Left kidney (tissue), 8 donors: ENCODE measurements at places on chromosomes 16 and 17.

GRCh38 chr17:78227455-78227916 is 3.9 kb upstream of the TMEM235 start:
- no peak for DNase-seq

- no peak for DNase-seq
Observed at GRCh38 chr16:68644296-68644695, 814 bp upstream of the CDH3 start.

DNA sequence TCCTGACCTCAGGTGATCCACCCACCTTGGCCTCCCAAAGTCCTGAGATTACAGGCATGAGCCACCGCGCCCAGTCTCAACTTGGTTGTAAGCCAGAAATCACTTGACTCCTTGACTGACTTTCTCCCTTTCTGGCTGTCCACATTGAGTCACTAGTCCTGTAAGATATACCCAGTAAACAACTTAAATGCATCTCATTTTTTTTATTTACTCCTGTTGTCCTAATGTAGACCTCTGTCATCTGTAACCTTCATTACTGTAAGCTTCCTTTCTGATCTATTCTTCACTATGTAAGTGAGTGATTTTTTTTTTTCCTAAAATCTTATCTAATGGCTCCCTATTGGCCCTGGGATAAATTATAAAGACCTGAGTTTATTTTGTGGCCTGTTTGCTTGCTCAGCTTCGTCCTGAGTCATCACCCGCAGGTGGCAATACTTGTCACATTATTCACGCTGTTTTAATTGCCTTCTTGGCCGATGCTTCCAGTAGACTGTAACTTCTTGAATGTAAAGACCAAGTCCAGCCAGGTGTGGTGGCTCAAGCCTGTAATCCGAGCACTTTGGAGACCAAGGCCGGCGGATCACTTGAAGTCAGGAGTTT is 41.0 kb downstream of the PAFAH1B1 start:
- peak; percentile 20 for DNase-seq

GRCh38 chr16:56204816-56205215 is 13.5 kb downstream of the GNAO1 start:
- DNase-seq = no peak

DNA sequence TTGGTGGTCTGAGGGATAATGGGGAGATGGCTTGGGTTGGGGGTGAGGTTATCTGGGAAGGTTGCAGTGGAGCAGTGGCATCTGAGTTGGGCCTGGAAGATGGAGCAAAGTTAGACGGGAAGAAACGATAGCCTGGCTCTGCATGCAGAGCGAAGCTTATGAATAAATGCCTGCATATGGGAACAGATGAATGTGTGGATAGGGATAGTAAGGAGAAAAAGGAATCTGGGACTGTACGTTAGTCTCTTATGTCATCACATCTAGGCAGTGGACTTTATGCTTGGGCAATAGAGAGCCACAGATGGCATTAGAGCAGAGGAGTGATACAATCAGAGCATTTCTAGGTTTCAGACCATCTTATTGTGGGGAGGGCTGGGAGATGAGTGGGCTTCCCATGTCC is 33.0 kb downstream of the CPNE2 start:
- no peak for DNase-seq

DNA sequence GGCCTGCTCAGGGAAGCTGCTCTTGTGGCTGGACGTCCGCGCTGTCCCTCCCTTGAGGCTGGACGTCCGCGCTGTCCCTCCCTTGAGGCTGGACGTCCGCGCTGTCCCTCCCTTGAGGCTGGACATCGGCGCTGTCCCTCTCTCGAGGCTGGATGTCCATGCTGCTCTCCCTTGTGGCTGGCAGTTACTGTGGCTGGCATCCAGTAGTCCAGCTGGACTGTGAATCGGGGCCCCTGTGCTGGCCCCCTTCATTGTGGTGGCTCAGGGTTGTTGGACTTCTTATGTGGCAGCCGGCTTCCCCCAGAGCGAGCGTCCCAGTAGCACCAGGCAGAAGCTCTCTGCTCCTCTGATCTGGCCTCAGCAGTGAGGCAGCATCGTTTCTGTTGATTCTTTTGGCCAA is 141.5 kb downstream of the IRF8 start:
- DNase-seq = no peak

GRCh38 chr16:80114699-80115098 is 426.1 kb upstream of the DYNLRB2 start:
- no peak for DNase-seq

- no peak for DNase-seq
Observed at GRCh38 chr17:17760350-17760749, 76.4 kb downstream of the SREBF1 start.

DNA sequence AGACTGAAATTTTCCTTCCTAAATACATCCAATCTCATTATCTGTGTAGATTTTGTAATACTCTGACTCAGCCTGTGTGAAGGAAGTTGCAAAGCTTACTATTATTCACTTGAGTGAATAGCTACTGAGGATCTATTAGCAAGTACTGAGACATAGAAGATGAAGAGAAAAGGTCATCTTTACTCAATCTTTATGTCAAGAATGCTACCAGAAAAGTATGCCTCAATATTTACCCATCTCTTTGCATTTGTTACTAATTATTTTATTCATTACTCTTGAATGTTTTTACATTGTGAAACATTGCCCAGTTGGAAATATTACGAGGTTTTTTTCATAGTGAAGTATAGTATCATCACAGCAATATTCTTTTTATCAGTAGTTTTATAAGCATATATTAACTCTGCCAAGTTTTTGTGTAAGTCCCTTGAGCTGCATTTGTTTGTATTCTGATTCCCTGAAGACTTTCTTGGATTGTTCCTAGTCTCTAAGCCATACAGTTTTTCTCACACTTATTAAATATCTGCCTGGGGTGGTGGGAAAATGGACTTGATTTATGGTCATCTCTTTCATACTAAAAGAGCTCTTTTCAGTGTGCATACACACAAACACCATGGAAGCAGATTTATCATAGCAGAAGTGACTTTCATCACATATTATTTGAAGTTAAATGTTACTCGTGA is 110.4 kb downstream of the MRTFB start:
- DNase-seq = no peak

- DNase-seq = no peak
Observed at GRCh38 chr17:53722407-53722806, 100.3 kb upstream of the KIF2B start.

GRCh38 chr16:86772671-86773353 is 194.5 kb downstream of the FOXL1 start:
- peak; percentile 84 for DNase-seq

GRCh38 chr17:56431736-56432135 is 161.8 kb upstream of the NOG start:
- DNase-seq = no peak

DNA sequence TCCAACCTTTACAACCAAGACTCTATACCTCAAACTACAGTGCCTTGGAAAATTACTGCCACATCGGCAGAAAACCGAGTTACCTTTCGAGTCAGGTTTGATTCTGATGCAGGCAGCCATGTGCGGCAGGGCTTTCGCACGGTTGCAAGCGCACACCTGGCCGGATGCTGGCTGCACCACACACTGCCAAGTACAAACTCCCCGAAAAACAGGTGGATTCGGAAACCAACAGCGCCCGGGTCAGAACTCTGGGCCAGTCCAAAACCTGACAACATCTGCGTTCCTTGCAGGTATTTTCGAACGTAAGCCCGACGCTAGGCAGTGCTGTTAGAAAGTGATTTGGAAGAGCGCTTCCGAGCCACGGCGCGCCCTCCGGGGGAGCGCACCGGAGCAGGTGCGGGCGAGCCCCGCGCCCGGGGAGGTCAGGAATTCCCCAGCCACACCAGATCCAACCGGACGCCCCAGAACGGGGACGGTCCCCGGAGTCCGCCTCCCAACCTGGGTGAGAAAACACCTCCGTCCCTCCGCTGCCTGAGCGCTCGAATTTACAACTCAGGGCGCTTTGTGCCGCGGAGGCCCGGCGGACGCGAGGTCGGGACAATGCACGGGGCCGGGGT is 1.2 kb downstream of the USP7 start:
- DNase-seq = no peak

GRCh38 chr17:50890675-50891516 is 24.7 kb upstream of the TOB1 start:
- DNase-seq = no peak

DNA sequence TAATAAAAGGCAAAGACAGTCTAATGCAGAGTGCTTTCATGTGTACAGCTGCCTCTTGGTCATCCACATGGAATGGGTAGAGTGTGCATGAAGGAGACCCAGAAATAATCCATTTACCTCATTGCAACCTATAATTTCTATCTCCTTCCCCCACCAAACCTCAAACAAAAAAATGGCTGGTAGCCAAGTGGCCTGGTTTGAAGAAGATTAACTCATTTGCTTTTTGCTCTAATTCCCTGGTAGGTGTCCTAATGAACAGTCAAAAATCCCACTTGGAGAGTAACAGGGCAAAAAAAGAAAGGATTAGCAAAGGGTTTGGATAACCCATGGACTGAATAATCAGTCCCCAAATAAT is 13.0 kb upstream of the LYRM9 start:
- DNase-seq = no peak

- DNase-seq = no peak
Observed at GRCh38 chr16:87160701-87161337, 156.4 kb downstream of the C16orf95 start.

GRCh38 chr16:51201604-51202003 is 50.5 kb upstream of the SALL1 start:
- no peak for DNase-seq

- DNase-seq = no peak
Observed at GRCh38 chr16:73023752-73024570, 24.0 kb downstream of the ZFHX3 start.

- DNase-seq = no peak
Observed at GRCh38 chr17:70184770-70185169, 15.4 kb downstream of the KCNJ2 start.

GRCh38 chr16:83899272-83899897 is 470 bp downstream of the MLYCD start:
- DNase-seq = no peak

GRCh38 chr16:30775392-30776188 is 11.4 kb downstream of the ZNF629 start:
- DNase-seq = peak; percentile 82

DNA sequence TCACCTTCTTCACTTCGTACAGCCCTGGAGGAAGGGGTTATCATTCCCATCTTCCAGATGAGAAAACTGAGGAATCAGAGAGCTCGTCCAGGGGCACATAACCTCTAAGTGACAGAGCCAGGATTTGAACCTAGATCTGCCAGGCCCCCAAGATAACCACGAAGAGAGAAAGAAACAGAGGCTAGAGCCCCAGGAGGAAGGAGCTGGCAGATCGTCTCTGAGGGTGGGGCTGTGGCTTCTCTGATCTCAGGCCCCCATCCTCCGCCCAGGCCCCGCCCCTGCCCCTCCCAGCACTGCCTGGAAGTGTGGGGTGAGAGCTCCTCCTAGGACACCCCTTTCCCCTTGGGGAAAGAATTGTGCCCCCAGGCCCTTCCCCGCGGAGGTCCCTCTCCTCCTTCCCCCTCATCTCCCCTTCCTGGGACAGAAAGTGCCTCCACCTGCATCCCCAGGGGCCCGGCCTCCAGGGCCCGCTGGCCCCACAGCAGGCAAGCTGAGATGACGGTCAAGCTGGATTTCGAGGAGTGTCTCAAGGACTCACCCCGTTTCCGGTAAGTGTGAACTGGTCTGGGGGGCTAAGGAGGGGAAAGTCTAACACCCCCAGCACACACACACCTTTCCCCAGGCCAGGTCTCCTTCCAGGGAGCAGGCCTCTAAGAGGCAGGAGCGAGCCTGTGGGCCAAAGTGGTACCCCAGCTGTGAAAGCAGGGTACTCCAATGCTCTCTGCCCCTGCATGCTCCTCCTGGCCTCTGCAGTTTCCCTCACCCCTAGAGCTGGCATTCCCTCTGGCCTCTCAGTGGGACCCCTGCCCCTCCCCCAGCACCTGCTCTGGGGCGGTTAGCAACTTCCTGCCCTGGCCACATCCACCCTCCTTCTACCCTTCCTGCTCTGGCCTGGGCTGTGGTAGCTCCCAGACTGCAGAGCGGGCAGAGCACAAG is at the start of gene ACAP1:
TSS of gene ACAP1 (plus strand) at position 290 of the 936 bp plus-strand sequence. CDS start at position 496, 206 bp downstream.
- DNase-seq = no peak

- no peak for DNase-seq
Observed at GRCh38 chr16:88804552-88805339, 1.2 kb downstream of the CDT1 start.

- DNase-seq = no peak
Observed at GRCh38 chr17:71849783-71850768, 270.7 kb upstream of the SOX9 start.

GRCh38 chr16:87921236-87921773 is 15.0 kb downstream of the CA5A start:
- DNase-seq = no peak

GRCh38 chr17:71287071-71287823 is 833.6 kb upstream of the SOX9 start:
- peak; percentile 26 for DNase-seq

GRCh38 chr17:18993905-18994526 is 10.5 kb downstream of the FAM83G start:
- peak; percentile 46 for DNase-seq

DNA sequence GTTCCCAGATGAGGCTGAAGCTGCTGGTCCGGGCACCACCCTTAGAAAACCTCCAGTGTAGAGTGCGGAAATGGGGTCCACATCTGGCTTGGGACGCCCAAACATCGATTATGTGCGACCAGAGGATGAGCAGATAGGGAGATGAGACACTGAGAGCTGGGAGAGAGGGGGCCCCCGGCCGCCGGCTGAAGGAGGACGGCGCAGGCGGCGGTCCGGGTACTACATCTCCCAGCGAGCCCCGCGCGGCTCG is 182 bp upstream of the SPECC1 start:
- DNase-seq = no peak

- peak; percentile 26 for DNase-seq
Observed at GRCh38 chr17:39753514-39754160, 15.9 kb downstream of the GRB7 start.

DNA sequence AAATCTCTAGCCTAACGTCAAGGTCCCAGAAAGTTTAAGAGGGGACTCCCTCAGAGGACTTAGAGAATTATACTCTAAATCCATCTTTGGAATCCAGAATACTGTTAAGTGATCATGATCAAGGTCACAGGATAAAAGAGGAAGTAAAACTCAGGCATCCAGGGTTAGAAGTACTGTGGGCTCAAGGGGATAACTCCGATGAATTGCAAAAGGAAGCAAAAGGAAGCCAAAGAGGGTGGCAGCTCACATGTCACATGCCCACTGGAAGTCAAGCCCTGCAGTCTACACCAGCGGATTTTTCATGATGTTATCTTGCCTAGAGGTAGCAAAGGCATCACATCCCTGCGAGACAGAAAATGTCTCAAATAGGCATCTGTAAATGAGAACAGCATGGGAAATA is 3.8 kb downstream of the ZNF821 start:
- DNase-seq = no peak
